T-helper 2 cell treated with Interferon-gamma antibody and Interleukin-4, amounts not matched to agents 5 μg/mL and 100 μg/mL, for 36 hours (primary cell): ENCODE measurements at places on chromosomes 13 and 19.
A peak's percentile ranks its signal among the peaks of the same experiment; 100 is the strongest.

GRCh38 chr13:33050161-33050560 lies 33.9 kb downstream of the KL start:
- no peak for DNase-seq

- DNase-seq: no peak
These were observed 711 bp downstream of the CAMSAP3 start for GRCh38 chr19:7596211-7596937.

GRCh38 chr19:49816590-49816989 lies 1.5 kb upstream of the MED25 start:
- no peak for DNase-seq

- DNase-seq: no peak
These were observed 374.4 kb downstream of the DLEU7 start for GRCh38 chr13:50468849-50469669.

DNA sequence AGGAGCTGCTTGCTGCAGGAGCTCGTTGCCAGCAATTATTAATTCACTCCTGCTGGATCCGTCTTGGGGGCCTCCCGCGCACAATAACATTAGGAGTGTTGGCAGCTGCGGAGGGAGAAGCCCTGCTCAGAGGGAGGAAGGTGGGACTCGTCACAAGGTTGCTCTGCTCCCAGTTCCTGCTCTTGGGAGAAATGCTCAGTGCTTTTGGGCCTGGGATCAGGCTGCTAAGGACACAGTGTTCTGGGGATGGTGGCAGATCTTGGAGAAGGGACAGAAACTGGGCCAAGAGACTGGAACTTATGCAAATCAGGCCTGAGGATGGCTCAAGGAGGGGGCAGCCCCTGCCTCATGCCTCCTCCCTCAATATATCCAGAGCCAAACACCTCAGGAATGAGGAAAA lies 78.9 kb upstream of the OLFM4 start:
- no peak for DNase-seq

- no peak for DNase-seq
These were observed 12.9 kb downstream of the CHAF1A start for GRCh38 chr19:4415352-4415751.

DNA sequence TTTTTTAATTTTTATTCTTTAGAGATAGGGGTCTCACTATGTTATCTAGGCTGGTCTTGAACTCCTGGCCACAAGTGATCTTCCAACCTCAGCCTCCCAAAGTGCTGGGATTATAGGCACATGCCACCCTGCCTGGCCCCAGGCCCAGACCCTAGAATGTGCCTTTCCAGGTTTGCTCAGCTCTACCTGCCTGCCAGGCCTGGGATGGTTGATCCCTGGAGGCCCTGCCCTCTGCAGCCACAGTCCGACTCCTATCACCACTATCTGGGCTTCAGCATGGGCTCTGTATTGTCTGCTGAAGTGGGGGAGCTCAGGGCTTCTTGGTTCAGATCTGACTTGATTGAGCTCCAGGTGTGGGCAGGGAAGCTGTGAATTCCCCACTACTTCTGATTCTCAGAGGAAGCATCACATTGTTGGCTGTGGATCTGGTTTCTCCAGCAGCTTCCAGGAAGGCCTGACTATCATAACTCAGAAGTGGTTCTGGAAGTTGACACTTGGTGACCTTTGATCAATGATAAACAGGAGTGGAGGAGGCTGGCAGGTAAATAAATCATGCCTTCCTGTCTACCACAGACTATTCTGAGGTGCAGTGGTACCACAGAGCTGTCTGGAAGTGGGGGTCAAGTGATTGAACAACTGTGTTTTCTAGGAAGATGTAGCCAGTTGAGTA lies 71.9 kb downstream of the OLFM4 start:
- no peak for DNase-seq

GRCh38 chr13:43170506-43170905 lies 147.1 kb downstream of the DNAJC15 start:
- no peak for DNase-seq

GRCh38 chr13:91056746-91057145 lies 290.7 kb upstream of the MIR17HG start:
- no peak for DNase-seq

- peak; percentile 57 for DNase-seq
These were observed at the start of gene ZNF541 for GRCh38 chr19:47573071-47574026. ZNF541 (minus strand) TSS chr19:47573148; CDS start chr19:47555856, 17,292 bp downstream.

DNA sequence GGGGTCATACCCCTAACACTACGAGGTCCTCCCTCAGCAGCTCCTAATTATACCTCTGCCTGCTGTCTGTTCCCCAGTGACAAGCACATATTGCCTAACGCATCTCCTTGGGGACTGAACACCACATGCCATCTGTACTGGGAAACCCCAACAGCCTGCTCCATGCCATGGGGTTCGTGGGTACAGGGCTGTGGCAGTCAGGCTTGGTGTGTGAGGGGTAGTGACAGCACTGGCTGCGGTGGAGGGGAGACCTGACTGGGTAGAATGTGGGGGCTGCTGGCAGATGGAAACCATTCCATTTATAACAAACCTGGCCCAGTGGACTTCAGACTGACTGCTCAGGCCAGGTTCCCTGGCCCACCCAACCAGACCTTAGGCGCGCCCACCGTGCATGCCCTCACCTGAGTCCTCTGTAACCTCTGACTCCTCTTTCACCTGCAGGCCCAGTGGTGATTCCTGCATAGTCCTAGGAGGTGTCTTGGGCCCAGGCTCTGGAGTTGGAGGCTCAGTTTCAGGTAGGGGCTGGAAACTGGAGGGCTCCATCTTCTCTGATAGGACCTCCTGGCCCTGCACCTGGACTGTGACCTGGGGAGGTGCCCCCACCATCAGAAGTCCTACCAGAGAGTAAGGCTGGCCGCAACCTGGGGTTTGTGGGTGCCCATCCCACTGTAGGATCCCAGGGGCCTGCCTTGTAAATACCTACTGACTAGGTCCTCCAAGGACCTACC lies 3.0 kb downstream of the MZF1 start:
- no peak for DNase-seq

GRCh38 chr19:5803441-5803751 lies 1.5 kb upstream of the NRTN start:
- DNase-seq: no peak

DNA sequence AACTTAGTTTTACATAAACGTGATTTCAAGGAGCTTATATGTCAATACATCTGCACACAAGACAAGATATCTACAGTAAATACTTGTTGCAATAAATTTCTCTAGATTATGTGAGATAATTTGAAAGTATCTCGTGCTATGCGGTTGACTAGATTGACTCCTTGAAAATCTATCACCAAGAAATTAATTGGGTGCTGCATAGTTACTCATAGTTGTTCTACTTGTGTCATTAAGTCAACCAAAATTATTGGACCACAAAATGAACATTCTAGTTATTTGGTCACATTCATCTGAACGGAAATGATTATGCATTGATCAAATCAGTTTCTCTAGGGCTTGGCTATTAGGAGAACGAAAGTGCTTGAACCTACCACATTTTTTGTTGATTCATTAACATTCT lies 2291.5 kb downstream of the PCDH9 start:
- no peak for DNase-seq

- no peak for DNase-seq
These were observed 198.0 kb downstream of the UQCRFS1 start for GRCh38 chr19:29014857-29015436.

DNA sequence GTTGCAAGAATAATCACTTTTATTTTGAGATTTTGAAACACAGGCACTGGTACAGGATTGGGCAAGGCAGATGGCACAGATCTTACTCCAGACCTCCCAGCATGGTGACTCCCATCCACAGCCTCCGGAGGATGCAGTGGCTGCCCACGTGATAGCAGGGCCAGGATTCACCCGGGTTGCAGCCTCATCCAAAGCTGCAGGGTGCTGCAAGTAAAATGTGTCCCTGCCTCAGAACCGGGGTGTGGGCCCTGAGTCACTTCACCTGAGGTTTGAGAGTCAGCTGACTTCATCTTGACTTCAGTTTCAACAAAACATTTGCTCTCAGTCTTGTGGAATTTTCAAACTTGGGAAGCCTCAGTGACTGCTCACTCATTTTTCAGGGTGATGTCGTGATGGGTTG lies 201.9 kb downstream of the FGF9 start:
- no peak for DNase-seq

DNA sequence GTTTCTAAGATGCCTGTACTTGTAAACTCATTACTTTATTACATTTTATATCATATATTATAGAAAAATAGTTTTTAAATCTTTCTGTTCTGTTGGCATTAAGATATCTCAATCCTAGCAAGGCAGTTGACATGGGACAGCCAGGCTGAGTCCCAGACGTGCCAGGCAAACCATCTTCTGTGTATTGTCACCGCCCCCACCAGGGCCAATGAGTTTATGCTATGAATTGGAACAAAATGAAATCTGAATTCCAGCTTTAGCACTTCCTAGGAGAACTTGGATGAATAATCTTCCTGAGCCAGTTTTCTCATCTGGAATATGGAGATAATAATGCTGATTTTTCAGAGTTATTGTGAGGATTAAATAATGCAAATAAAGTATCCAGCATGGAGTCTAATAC lies 79.9 kb upstream of the GSX1 start:
- DNase-seq: no peak

GRCh38 chr19:40663695-40664692 lies 26.5 kb downstream of the NUMBL start:
- peak; percentile 30 for DNase-seq

GRCh38 chr13:28744091-28744536 lies 25.3 kb upstream of the SLC46A3 start:
- DNase-seq: no peak

- DNase-seq: no peak
These were observed 248.0 kb upstream of the MAB21L1 start for GRCh38 chr13:35724446-35724845.

- no peak for DNase-seq
These were observed 246.9 kb downstream of the DCLK1 start for GRCh38 chr13:35884211-35884760.

DNA sequence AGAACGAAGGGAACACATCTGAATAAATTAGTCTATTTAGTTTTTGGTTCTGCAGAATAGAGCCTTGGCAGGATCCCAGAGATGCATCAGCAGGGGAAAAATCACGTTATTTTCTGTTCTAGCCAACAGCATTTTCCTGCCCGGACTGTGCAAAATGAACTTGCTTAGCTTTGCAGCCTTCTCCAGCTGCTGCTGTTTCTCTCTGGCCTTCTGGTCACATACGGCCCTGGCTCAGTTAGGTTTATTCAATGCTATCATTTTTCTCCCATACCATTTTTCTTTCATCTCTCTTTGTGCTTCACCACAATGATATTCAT lies 110.4 kb upstream of the KL start:
- no peak for DNase-seq

- no peak for DNase-seq
These were observed 34.5 kb upstream of the UQCRFS1 start for GRCh38 chr19:29247471-29247870.

DNA sequence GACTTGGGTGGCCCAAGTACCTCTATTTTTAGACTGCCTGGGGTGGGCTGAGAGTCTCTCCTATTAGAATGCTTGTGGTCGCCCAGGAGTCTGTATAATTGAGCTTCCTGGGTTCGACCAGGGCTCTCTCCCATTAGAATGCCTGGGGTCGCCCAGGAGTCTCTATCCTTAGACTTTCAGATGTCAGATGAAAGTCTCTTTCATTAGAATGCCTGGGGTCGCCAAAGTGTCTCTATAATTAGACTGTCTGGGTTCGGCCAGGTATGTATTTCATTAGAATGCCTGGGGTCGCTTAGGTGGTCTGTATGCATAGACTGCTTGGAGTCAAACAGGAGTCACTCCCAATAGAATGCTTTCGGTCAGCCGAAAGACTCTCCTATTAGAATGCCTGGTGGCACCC lies 1471.7 kb downstream of the UQCRFS1 start:
- DNase-seq: no peak

DNA sequence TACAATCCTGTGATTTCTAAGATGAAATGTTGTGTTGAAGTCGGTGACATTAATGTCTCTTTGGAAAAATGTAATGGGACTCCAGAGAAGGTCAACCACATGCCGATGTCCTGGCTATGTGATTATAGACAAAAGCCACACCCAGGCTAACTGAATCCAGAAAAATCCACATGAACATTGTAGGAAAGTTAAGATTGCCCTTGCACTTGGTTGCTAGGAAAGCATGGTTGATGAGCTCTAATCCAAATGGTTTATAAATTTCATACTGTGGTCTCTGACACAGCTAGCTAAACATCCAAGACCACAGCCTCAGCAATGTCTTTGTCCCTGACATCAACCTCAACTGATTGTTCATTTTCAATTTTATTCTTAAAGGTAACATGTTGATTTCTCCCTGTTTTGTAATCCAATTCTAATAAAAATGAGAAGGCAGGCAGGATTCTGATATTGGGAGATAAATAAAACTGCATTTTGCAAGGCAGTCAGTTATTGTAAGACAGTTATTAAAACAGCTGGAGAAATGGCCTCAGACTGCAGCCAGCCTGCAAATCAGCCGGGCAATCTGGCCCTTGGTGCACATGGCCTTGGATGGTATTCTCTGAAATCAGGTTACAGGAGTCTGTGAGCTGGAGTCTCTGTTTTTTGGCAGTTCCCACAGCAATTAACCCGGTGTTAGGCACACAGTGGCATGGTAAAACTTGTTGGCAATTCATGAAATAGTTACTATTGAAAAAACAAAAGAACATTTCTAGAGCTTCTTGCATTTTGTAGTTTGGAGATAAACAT lies 93.9 kb downstream of the STARD13 start:
- DNase-seq: no peak

DNA sequence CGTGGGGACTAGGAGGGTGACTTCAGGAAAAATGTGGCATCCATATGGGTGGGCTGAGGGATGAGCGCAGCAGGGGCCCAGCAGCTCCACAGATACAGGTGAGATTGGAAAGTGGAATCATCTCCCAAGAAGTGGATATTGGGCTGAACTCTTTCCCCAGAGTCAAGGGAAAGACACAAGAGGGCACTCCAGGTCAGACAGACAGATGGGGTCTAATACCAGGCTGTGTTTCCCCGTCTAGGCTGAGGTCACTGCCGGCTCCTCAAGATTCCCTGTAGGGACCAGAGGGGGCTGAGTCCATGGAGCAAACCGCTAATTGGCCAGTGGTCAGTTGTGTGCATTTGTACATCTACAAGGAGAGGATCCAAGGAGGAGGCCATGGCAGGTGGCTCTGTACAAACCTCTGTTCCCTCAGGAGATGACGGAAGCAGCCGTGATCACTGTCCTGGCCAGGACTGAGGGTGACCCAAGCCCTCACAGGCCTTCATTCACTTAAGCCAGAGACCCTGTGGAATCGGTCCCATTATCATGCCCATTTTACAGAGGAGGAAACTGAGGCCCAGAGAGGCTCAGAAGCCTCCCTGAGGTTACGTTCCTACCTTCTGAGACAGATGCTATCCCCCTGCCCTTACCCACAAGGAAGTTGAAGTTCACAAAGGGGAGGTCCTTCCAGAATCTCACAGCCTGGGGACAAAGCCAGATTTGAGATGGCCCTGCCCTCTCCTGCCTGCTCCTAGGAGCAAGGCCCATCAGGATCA lies 14.9 kb upstream of the IGLON5 start:
- no peak for DNase-seq
